ENCODE measurements at places on chromosomes 5 and 9.

- DNase-seq, result no peak
Observed at GRCh38 chr9:85515021-85515420, 226.7 kb downstream of the AGTPBP1 start.

GRCh38 chr5:137696481-137696880 is 39.4 kb downstream of the KLHL3 start:
- DNase-seq, result peak; percentile 32

GRCh38 chr5:151144922-151145321 is 12.7 kb downstream of the ANXA6 start:
- DNase-seq, result no peak

DNA sequence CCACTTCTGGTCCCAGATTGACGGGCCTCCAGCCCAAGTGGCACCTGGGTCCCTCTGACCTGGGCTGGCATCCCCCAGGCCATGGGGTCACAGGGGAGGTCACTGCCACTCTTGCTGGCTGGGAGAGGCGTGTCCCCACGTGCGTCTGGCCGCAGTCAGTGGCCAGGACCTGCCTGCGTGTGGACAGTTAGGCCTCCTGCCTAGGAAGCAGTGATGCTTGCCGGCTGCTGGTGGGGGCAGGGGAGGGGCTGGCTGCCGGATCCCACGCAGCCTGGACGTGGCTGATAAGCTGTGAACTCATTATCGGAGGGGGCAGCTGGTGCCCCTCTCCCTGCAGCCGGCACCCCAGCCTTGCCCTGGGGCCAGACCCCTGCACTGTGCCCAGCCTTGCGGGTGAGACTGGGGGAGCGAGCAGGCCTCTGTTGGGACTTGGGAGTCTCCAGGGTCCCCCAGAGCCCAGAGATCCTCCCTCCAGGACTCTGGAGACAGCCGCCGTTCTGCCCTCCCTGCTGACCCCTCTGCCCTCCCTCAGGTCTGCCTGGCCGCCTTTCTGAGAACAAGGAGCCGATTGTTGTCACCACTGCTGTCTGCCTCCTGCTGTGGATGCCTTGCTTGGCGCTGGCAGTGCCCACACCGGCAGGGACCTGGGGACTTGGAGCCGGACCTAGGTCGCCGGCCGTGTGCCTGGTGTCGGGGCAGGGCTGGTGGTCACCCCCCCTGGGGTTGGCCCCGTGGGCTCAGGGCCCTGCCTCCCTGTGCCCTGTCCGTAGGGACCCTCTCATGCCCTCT is 12.3 kb downstream of the RXRA start:
- no peak for DNase-seq

DNA sequence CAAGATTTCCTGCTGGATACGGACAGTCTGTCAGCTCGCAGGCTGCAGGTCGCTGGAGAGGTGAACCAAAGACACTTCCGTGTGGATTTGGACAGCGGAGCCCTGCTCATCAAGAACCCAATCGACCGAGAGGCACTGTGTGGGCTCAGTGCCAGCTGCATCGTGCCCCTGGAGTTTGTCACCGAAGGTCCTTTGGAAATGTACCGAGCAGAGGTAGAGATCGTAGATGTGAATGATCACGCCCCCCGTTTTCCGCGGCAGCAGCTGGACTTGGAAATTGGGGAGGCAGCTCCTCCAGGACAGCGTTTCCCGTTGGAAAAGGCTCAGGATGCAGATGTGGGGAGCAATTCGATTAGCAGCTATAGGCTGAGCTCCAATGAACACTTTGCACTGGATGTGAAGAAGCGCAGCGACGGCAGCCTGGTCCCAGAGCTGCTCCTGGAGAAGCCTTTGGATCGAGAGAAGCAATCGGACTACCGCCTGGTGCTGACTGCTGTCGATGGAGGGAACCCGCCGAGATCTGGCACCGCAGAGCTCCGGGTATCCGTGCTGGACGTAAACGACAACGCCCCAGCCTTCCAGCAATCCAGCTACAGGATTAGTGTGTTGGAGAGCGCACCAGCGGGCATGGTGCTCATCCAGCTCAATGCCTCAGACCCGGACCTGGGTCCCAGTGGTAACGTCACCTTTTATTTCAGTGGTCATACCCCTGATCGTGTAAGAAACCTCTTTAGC is 658 bp downstream of the PCDHGC4 start:
- no peak for DNase-seq

- DNase-seq, result no peak
Observed at GRCh38 chr9:132348676-132349075, 6.1 kb downstream of the SETX start.

- peak; percentile 34 for DNase-seq
Observed at GRCh38 chr5:68315679-68316271, 100.2 kb downstream of the PIK3R1 start.

GRCh38 chr9:120221844-120222243 is 358.1 kb downstream of the CDK5RAP2 start:
- no peak for DNase-seq

DNA sequence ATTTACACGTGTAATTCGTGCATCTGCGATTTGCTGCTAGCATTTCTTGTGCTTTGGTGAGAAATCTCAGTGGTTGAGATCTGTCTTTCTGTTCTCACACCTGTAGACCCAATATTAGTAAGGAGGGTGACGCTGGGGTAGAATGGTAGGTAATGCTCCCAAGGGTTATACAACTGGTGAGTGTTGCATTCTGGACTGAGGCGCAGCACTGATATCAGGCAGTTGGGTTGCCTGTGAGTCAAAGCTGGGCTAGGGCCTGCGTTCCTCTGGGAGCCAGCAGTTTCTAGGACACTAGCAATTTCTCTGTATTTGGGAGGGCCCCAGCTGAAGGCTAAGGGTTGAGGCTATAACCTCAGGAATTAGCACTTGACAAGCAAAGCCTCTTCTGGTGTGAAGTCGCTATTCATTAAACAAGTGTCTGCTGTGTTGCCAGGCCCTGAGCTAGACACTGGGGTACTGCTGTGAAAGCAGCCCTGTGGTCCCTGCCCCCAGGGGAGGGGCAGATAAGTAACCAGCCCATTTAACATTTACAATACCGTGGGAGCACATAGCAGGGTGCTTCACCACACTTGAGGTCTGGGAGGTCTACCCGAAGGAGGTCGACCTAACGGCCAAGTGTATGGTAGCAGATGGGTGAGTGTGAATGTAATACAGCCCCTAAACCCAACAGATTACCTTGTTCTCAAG is 28.7 kb downstream of the LARP1 start:
- DNase-seq, result no peak

GRCh38 chr5:166909926-166910325 is 1381.5 kb upstream of the WWC1 start:
- no peak for DNase-seq

GRCh38 chr9:134014946-134015345 is 10.3 kb upstream of the BRD3OS start:
- no peak for DNase-seq

- no peak for DNase-seq
Observed at GRCh38 chr9:105308461-105309341, 64.2 kb downstream of the SLC44A1 start.

- no peak for DNase-seq
Observed at GRCh38 chr9:133046900-133047295, 14.9 kb upstream of the CEL start.

GRCh38 chr9:23123048-23123632 is 676.5 kb downstream of the DMRTA1 start:
- no peak for DNase-seq

- DNase-seq, result no peak
Observed at GRCh38 chr9:126532951-126533925, 80.5 kb upstream of the LMX1B start.

GRCh38 chr9:135474915-135475314 is 4.7 kb upstream of the PPP1R26 start:
- no peak for DNase-seq

GRCh38 chr9:112086627-112087026 is 88.5 kb downstream of the SUSD1 start:
- DNase-seq, result no peak

DNA sequence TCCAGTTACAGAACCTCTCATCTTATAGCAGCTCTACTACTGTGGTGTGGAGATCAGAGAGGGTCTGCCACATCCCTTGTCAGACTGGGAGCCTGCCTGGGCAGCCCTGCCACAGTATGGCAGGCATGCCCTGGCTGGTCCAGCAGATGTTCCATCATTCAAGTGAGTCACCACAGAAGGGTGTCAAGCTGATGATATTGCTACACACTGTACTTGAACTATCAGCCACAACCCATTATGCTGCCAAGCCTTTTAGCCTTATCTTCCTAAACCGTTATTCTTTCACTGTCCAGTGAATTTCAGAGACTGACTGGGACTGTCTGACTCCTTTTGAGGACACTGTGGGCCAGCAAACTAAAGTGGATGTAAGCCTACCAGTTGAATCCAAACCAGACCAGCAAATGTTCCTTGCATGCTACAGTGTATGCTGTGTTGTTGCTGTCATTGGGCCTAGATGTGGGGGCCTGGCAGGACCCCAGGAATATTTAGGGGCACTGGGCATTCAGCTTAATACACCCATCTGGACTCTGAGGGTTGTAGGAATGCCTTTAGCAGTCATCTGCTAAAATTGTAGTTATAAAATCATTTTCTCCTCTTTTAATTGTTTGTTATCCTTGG is 202.6 kb downstream of the NR3C1 start:
- DNase-seq, result no peak

- no peak for DNase-seq
Observed at GRCh38 chr5:172575816-172576545, 65.1 kb upstream of the NEURL1B start.

- no peak for DNase-seq
Observed at GRCh38 chr9:31847963-31848362, 536.5 kb upstream of the ACO1 start.

- DNase-seq, result no peak
Observed at GRCh38 chr5:11655681-11656080, 248.6 kb downstream of the CTNND2 start.

- no peak for DNase-seq
Observed at GRCh38 chr5:88480801-88481499, 212.3 kb upstream of the TMEM161B start.

GRCh38 chr5:168365581-168366081 is 74.2 kb downstream of the WWC1 start:
- DNase-seq, result no peak

DNA sequence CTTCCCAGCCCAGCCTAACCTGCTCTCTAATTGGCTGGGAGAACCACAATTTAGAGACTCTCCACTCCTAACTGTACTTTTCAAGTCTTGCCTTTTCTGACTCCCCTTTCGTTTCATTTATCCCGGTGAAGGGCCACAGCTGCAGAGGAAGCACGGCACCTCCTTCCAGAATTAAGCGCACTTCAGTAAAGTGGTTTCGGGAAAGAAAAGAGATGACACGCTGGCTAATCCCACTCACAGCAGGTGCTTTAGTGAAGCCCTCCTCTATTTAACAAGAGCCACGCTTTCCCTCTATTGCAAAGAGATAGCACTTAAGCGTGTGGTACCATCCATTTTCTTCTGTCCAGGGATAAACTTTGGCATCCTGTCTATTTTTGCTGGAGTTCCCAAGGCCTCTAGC is 4.8 kb downstream of the DNAH5 start:
- DNase-seq, result no peak

GRCh38 chr5:74766418-74766848 is 484 bp downstream of the GFM2 start:
- DNase-seq, result no peak

DNA sequence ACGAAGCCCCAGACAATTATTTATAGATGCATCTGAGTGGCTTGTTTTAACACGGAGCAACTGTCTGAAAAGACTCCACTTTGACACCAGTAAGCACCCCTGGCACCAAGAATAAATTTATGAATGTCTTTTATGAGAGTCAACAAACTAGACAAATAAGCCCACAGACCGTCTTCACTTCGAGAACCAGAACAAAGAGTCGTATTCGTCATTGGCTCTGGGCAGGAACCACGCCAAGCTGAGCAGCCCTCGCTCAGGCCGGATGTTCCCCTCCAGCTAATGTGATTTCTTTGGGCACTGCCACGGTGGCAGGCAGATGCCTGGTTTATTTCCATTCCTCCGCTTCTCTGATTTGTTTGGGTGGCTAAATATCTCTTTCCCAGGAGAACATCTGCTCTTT is 91.9 kb upstream of the STC2 start:
- DNase-seq, result no peak

DNA sequence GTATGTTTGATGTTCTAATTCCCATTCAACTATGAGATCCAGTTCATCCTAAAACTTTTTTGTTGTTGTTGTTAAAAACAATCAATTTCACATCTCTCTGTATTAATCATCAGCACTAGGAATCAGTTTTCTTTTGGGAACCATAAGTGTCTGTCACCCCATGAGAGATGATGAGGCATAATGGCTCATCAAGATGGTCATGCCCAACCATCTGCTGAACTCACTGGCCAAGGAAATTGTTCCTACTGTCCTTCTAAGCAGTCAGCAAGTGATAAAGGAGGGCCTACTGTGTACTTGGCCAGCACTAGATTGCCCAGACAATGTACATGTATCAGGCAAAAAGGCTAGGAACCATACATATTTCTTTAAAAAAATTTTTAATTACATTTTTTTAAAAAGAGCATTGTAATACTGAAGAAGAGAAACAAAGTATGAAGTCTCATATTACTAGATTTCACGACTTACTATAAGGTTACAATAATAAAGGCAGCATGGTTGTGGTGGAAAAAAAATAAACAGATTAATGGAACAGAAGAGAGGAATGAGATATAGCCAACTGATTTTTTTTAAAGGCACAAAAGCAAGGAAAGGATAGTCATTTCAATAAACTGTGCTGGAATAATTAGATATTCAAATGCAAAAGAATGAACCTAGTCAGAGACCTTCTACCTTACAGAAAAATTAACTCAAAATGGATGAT is 458.3 kb downstream of the SPOCK1 start:
- DNase-seq, result no peak

- DNase-seq, result no peak
Observed at GRCh38 chr9:72268961-72269360, 96.0 kb downstream of the ZFAND5 start.

- no peak for DNase-seq
Observed at GRCh38 chr9:68808338-68808890, 103.4 kb downstream of the PIP5K1B start.

- no peak for DNase-seq
Observed at GRCh38 chr5:167642181-167642580, 649.3 kb upstream of the WWC1 start.

DNA sequence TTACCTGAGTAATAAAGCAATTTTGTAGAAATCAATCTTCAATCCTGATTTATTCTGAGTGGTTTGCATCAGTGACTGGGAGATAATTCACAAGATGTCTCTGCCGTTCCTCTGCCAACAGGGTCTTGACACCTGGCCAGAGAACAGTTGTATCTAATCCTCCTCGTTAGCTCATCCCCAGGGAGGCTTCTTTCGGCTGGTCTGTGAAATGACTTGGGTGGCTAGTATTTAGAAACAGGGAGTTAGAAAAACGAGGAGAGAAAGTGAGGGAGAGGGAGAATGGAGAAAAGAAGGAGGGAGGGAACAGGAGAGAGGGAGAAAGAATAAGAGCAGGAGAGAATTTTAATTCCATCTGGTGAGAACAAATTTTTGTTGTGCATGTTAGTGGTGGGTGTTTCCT is 600.2 kb upstream of the TLE4 start:
- DNase-seq, result no peak

DNA sequence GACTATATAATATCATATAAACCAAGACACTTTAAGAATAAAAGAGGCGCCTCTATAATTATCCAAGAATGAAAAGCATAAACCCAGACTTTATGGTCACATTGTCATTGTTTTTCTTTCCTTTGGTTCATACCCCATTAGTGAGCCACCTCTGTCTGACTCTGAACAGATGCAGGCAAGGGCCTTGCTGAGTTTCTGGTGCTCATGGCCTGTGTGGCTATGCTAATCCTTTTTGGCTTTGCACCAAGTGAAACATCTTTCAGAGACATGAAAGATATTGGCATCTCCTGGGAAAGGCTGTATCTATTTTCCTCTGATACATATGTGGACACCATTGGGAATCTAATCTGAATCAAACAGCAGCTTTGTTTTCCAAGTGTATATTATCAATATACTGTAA is 222.5 kb downstream of the CHSY3 start:
- DNase-seq, result no peak

GRCh38 chr9:20512636-20513035 is 109.7 kb downstream of the MLLT3 start:
- no peak for DNase-seq
